Activated CD4-positive, alpha-beta T cell treated with anti-CD3 and anti-CD28 coated beads for 24 hours (primary cell): ENCODE measurements at places on chromosomes 3 and 15.

- no peak for DNase-seq
Observed at GRCh38 chr3:115623044-115623868, at the start of gene GAP43. GAP43 (plus strand) TSS chr3:115623510; CDS start chr3:115623690, 180 bp downstream.

DNA sequence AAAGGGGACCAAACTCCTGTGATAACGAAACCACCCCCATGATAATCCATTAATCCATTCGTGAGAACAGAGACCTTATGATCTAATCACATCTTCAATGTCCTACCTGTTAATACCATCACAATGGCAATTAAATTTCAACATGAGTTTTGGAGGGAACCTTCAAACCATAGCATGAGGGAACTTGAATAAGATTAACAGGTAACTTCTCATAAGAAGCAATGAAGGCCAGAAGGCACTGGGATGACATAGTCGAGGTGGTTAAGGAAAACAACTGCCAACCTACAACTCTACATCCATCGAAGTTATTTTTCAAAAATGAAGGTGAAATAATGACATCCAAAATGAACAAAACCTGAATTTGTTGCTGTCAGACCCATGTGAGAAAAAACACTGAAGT is 478.9 kb downstream of the EDEM1 start:
- DNase-seq = no peak

DNA sequence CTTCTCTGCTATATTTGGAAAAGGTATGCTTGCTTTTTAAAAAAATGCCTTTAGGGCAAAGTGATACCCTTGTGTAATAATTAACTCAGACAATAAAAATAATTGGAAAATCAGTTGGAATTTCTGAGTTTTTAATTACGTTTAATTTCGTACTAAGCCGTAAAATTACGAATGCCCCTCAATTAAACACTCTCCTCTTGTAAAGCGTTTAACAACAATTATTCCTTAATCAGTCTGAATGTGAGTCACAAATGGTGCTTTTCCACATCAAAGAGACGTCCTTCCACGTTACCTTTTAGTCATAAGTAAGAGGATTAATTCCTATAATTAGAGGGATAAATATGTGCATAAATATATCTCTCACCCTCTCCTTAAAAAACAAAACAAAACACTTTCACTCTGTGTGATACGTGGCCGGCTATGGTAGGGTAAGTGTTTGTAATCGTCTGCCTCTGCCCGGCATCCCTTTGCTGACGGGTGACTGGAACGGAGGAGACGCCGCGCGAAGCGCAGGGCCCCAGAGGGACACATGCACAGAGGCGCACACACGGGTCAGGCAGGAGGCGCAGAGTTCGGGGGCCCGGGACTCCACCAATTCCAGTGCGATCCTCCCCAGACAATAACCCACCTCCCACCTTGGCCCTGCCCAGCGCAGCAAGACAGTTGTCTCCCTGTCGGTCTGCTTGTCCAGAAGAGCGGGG is 9.7 kb upstream of the MEIS2 start:
- no peak for DNase-seq

GRCh38 chr3:168034152-168034928 is 61.4 kb downstream of the GOLIM4 start:
- DNase-seq = no peak

DNA sequence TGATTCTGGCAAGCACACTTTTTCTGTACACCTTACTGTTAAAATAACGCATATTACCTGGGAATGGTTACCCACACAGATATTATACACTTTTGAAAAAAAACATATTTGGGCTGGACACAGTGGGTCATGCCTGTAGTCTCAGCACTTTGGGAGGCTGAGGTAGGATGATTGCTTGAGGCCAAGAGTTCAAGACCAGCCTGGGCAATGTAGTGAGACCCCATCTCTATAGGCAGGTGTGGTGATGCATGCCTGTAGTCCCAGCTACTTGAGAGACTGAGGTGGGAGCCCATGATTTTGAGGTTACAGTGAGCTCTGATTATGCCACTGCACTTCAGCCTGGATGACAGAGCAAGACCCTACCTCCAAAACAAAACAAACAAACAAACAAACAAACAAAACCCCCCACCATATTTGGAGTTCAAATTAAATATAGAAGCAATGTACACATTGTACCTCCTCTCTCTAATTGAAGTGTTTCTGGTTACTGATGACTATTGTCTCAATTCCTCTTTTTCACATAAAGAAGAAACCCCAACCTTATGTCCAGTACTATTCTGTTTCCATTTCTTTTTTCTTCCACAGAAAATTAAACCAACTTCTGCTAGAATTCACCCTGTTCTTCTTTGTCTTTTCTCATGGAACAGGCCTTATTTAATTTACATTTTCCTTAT is 152.6 kb upstream of the UMPS start:
- DNase-seq = no peak

GRCh38 chr3:76372497-76372896 is 587.1 kb upstream of the ZNF717 start:
- DNase-seq = no peak
